ENCODE measurements at places on chromosomes 2 and 18.

GRCh38 chr2:228444161-228444560, 262.7 kb upstream of the SPHKAP start:
- no peak for DNase-seq

- DNase-seq, result no peak
These were observed 21.0 kb upstream of the CABLES1 start for GRCh38 chr18:23114171-23114881.

DNA sequence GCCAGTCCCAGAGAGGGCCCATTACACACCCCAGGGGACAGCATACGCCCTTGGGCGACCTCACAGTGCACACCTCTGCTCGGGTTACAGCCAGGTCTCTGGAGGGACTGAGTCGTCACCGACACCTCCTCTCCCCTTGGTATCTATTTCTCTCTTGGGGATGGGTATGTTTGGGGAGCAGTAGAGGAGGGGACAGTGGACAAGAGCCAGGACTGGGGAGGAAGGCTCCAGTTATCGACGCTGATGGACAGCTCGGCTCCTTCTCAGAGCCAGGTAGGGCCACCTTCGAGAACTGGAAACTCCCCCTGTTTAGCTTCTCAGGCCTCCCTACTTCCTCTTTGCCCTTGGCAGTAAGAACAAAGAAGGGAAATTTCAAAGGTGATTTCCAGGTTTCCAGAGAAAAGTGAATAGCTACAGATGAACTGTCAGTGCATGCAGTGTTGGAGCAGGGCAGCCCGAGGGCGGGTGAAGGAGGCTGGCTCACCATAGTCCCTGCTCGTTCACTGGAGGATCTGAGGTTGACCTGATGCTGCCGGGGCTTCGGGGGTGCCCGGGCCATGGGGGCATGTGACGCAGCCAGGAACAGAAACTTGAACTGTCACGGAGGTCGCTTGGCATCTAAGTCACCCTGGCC, 4.4 kb upstream of the SEMA4C start:
- peak; percentile 37 for DNase-seq

DNA sequence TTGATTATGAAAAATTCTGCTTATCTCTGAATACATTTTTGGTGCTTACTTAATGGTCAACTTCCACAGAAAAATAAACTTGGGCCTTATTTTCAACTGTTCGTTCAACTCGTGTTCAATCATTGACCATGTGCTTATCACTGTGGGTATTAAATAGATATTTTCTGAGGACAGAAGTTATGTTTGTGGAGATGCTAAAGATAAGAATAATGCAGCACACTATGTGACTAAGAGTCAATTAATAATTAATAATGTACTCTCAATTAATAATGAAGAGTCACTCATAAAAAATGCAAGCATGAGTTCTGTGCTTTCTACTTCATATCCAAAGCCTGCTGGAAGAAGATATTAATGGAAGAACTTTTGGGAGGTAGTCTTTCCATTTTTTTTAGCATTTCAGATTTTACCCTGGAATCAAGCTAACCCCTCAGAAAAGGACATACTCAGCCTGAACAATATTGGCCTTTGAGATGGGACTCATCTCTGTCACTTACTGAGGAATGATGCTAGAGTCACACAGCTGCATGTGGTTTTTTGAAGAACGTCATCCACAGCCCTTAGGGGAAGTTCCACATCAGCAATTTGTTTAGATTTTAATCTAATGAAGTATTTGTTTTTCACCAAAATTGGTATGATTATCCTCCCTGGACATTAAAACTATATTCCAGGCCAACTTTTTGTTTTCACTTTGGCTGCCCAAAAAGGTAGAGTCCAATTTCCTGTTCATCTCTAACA, 191.9 kb upstream of the CRIM1 start:
- DNase-seq, result no peak

DNA sequence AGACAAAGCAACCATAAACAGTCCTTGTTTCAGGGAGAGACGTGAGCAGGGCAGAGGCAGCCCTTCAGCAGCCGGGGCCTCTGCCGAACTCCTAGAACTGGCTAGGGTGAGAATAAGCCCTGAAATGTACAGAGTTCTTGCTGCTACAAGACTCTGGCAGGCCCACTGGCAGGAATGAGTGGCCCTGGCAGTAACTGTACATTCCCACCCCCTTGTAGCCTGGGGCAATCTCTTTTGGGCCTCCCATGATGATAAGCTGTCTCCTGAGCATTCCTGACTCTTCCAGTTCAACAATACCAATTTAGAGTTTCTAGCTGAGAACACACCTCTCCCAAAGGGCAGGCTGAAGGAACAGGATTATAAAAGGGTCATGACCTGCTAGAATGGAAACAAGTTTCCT, 54.3 kb downstream of the HAUS1 start:
- no peak for DNase-seq

- DNase-seq, result no peak
These were observed 343.6 kb downstream of the TGIF1 start for GRCh38 chr18:3793545-3793944.

DNA sequence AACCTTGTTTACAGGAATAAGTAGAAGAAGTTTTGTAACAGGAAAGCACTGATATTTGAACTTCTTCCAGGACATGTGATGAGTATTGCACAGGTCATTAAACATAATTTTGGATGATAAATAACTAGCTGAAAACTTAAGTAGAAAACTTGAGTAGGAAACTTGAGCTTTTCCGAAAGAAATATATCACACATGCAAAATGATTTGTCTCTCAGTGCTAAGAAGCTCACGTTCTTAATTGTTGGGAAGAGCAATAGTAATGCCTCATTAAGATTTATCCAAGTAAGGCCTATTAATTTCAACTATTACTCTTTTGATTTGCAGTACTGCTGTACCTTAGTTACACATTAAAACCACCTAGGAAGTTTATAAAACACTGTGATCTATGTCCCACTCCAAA, 1921.9 kb upstream of the LRRTM1 start:
- no peak for DNase-seq

Measured in CD4-positive, alpha-beta T cell treated with Interferon alpha-2 for 1 hour (primary cell).